T follicular helper cell (primary cell): ENCODE measurements at places on chromosomes 3 and 15.

DNA sequence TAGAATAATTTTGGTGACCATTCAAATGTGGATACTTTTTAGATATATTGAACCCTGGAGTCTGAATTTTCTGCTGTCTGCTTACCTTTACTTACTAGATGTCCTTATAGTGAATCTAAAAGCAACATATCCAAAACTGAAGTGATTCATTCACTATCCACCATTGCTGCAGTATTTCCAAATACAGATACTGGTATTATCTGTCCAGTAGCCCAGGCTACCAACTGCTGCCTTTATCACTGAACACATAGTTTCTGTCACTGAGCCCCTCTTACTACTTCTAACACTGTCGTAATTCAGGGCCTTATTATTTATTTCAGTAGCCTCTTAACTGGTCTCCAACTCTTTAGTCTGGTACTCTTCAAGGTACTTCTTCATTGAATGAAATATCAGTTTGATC is 49.2 kb downstream of the SLMAP start:
- DNase-seq, result no peak

DNA sequence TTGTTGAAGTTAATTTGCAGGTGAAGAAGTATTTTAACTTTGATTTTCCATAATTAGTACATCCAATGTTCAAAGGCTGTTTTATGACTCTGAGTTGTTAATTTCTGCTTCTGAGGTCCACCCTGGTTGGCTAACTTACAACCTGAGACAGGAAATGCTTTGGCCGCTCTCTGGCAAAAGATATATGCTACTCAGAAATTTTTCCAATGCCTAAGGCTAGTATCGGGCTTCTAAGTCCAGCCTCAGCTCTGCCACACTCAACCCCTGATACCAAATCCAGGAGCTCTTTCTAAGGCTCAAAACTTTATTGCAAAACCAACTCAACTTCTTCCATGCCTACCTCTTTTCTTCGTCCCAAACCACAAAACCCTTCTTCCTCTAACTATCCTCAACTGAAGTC is 192.9 kb downstream of the NEK10 start:
- DNase-seq, result no peak

- no peak for DNase-seq
Measured at GRCh38 chr3:39166134-39166710, 12.8 kb upstream of the CSRNP1 start.

DNA sequence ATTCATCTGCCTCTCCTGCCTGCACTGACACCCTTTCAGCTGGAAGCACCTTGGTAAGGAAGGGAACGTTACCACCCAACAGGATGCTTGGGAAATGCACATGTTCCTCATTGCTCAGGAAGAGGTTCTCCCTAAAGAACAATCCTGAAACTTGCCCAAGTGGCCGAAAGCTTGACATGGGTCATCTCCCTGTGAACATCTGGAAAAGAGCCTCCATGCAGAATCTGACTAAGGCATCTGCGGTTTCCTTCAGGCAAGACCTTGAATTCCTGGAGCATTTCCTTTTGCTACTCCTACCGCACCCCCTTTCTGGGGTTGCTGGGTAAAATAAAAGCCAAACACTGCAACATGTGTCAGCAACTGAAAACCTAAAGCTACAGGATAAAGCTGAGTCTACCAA is 68.7 kb upstream of the SNRK start:
- no peak for DNase-seq

- DNase-seq, result no peak
Measured at GRCh38 chr3:42805141-42805821, 991 bp upstream of the HIGD1A start.

- DNase-seq, result no peak
Measured at GRCh38 chr15:87858651-87859050, 397.9 kb downstream of the NTRK3 start.

GRCh38 chr3:58743296-58743695 is 76.7 kb upstream of the FAM3D start:
- DNase-seq, result no peak

- DNase-seq, result no peak
Measured at GRCh38 chr15:70610541-70610940, 152.8 kb downstream of the UACA start.

- no peak for DNase-seq
Measured at GRCh38 chr15:28033443-28033842, 65.7 kb downstream of the OCA2 start.

DNA sequence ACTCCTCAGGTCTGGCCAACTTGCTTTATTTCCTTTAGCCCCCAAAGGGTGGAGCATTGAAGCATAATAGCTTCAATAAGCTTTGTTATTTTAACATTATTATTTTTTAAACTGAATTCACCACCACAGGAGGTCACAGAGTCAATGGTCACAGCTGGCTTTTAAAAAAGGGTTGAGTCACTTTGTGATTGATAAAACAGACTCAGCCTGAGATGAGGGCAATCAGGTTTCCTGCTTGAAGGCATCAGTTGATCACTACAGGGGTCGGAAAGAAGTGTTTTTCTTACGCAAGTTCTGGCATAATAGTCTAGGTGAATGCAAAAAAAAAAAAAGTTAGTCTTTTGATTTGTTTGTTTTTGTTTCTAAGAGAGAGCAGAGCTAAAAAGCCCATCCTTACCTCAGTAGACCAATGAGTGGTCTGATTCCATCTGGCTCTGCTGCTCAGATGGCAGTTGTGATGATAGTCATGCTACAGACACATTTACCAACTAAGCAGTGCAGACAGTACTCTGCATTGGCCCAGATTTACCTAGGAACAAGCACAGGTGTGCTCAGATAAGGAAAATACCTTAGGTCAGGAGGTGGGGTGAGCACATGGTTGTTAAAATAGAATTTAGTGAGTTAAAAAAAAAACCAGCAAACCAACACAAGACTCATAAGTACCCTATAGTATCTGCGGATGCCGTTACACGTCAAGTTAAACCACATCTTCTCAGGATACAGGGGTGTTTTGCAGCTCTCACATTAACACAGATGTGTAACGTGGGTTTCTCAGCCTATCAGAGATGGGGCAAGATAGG is 22.6 kb downstream of the ZNF80 start:
- peak; percentile 45 for DNase-seq

- DNase-seq, result no peak
Measured at GRCh38 chr3:46030626-46031025, 3.3 kb upstream of the XCR1 start.

- no peak for DNase-seq
Measured at GRCh38 chr3:85074003-85074402, 115.2 kb downstream of the CADM2 start.

DNA sequence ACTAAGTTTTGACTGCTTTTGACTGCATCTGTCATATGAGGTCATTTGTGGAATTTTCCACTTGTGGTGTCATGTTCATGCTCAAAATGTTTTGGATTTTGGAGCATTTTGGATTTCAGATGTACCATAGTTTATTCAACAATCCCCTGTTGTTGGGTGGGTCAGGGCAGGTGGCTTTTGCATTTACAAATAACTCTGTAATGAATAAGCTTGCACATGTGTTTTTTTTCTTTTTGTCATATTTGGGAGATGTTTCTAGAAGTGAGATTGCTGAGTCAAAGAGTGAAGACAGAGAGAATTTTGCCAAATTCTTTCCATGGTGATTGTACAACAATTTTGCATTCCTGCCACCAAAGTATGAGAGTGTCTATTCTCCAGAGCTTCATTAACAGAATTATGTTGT is 62.4 kb upstream of the ADPGK start:
- no peak for DNase-seq

- no peak for DNase-seq
Measured at GRCh38 chr3:169835533-169835932, 22.8 kb upstream of the LRRC34 start.

DNA sequence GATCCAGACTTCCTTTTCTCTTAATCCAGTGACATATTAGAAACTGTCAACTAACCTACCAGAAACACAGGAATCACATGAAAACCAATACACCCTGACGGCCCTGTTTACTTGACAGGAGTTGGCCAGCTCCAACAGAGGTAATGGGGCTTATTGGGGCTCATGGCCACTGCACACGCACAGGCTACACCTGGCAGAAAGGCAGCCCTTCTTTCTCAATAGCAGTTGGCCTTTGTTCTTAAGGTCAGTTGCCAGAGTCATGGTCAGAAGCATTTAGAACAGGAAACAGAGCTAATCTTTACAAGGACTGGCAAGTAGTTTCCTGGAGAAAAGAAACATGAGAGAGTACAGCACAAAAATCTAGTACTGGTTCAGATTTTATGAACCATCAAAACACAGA is 181.8 kb downstream of the MAGI1 start:
- DNase-seq, result no peak

GRCh38 chr15:89335298-89336041 is 846 bp upstream of the POLG start:
- peak; percentile 31 for DNase-seq
